ENCODE measurements at places on chromosomes 6 and 20.

DNA sequence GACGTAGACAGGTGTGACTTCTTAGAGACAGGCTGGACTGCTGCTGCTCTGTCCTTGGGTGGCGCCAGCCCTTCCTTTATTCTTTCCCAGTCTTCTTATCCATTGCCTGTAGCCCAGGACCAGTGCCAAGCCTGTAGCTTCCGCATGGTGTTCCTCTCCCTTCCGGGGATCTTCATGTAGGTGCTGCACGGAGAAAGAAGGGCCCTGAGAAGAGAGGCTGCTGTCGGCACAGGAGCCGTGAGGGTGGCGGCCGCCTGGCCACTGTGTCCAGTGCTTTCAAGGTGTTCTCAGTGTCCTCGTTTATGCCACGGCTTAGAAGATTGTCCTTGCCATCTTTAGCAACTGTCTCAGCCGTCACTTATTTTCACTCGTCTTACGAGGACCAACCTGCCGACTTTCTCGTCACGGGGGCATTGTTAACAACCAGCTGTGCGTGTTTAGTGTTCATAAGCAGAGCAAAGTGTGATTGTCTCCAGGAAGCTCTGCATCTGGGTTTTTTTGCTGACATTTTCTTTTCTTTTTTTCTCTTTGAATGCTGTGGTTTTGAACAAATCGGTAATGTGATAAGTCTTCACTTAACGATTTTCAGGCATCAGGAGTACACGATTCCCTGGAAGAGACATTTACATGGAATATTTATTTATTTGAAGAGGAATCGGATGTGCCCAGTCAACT lies 61.2 kb downstream of the PPP1R14C start:
- DNase-seq = no peak

- DNase-seq = no peak
These were observed 29.8 kb downstream of the SLC13A3 start for GRCh38 chr20:46621492-46621891.

GRCh38 chr20:45128099-45128498 lies 3.8 kb upstream of the WFDC12 start:
- DNase-seq = no peak

GRCh38 chr6:147214248-147215227 lies 10.3 kb downstream of the STXBP5 start:
- no peak for DNase-seq

DNA sequence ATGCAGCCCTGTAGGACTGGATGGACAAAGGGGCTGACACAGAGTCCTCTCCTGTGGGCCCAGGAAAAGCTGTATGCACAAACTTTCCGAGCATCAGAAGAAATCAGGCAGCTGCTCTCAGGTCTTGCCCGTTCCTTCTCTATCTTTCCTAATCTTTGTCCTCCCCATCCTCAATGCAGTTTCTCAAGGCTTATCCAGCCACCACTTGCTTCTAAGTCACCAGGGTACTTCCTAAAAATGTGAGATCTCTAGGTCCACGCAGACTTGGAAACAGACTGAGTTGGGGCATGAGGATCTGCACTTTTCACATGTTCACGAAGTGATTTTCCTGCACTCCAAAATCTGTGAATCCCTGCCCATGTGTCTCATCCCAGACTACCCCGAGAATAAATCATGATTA lies 394.5 kb upstream of the SLC35B3 start:
- no peak for DNase-seq

- DNase-seq = no peak
These were observed 10.7 kb downstream of the ANKRD6 start for GRCh38 chr6:89443658-89444057.

DNA sequence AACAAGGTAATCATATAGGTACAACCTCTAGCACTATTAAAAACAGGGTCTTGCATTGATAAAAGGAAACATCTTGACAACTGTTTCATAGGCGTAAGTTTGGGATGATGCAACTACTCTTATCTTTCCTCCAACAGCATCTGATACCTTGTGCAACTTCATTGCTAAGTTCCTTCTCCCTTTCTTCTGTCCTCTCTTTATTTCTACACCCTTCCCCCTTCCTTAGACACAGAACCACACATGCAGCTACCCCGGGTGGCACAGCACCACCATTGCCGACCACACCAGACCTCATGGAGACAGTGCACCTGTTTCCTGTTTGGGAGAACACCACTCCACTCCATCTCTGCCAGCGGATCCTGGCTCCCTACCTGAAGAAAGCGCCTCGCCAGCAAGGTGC lies 14.4 kb downstream of the MYB start:
- no peak for DNase-seq

DNA sequence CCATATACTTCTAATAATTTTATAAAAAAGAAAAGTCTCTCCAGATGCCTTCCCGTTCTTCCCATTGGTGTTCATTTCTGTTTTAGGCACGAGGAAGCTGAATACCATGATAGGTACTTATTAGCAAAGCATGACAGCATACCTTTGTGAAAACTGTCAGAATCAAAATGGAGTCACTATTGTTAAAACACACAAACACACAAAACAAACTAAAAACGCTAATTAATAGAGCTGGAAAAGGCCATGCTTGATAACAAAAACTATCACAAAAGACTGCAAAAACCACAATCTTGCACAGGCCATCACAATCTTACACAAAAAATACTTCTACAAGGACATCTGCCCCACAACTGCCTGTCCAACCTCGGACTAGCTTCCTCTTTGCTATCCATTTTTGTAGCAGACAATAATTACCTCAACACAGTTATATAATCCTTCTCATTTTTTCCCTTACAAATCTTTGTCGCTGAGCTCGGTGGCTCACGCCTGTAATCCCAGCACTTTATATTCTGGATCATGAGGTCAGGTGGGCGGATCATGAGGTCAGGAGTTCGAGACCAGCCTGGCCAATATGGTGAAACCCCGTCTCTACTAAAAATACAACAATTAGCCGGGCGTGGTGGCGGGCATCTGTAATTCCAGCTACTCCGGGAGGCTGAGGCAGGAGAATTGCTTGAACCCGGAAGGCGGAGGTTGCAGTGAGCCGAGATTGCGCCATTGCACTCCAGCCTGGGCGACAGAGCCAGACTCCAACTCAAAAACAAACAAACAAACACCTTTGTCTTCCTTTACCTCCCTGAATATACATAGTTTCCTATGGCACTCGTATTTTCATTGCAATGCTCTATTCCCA lies 3.2 kb upstream of the ABT1 start:
- DNase-seq = no peak

- DNase-seq = no peak
These were observed 480.7 kb downstream of the HTR1B start for GRCh38 chr6:76982476-76983199.

GRCh38 chr20:54710341-54710740 lies 234.9 kb downstream of the DOK5 start:
- no peak for DNase-seq

DNA sequence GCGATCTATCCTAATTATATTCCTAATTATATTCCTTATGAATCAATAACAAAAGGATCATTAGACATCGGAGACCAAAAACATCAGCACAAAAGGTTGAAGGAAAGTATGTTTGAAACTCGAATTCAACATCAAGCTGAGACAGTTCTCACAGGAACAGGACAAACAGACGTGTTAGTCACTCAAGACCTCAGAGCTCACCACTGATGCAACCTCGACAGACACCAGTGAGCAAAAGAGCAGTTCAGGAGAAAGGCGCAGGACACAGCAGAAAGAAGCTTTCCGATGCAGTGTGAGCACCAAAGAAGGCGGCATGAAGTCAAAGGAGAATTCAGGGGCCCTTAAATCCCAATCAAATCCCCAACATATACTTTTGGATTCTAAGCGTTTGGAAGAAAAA lies 6.3 kb upstream of the RAMACL start:
- no peak for DNase-seq

DNA sequence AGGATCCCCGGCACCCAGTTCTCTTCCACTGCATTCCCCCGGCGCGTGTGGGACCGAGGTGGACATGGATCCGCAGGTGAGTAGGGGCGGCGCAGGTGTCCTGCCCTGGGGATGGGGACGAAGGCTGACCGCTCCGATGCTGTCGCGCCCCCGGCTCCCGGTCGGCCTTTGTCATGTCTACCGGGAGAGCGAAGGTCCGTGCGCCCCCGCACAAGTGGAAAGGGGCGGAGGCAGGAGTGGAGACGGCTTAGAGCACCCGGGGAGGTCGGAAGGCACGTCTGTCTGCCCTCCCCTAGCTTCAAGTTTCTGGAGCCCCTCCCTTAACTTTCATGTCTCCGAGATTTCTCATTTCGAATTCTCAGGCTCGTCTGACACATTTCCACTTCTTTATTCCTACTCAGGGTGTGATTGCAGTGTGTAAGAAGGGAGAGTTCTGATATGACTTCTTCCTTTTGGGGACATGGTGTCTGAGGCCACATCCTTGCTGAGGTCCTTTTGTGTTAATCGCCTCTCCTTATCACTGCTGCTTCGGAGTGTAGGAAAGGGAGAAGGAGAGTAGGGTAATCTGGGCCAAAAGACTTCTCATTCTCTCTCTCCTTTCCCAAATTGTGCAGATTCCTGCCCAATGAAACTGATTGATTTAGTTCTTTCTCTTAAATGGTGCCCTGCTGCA lies 435 bp downstream of the KIFC1 start:
- no peak for DNase-seq

DNA sequence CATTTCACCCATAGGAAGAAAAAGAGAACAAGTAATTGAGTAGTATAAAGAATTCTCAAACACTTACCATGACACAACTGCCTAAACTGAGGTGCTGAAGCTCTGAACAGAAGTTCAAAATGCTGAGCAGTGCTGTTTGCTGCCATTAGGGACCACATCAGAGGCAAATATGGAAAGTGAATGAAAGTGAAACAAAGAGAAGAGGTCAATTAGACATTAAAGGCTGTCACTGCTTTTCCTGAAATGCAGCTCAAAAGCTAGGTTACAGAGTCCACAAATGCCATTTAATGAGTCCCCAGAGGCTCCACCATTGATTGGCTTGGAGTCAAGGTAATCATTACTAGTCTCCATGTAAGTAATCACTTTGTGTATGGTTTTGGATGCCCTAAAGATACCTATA lies 46.1 kb downstream of the POU3F2 start:
- DNase-seq = no peak

- DNase-seq = no peak
These were observed 136.4 kb downstream of the LINC00237 start for GRCh38 chr20:20969701-20970280.

- DNase-seq = no peak
These were observed 26.6 kb upstream of the C6orf58 start for GRCh38 chr6:127550403-127550802.

GRCh38 chr6:45677381-45678284 lies 299.9 kb upstream of the SUPT3H start:
- peak; percentile 66 for DNase-seq

DNA sequence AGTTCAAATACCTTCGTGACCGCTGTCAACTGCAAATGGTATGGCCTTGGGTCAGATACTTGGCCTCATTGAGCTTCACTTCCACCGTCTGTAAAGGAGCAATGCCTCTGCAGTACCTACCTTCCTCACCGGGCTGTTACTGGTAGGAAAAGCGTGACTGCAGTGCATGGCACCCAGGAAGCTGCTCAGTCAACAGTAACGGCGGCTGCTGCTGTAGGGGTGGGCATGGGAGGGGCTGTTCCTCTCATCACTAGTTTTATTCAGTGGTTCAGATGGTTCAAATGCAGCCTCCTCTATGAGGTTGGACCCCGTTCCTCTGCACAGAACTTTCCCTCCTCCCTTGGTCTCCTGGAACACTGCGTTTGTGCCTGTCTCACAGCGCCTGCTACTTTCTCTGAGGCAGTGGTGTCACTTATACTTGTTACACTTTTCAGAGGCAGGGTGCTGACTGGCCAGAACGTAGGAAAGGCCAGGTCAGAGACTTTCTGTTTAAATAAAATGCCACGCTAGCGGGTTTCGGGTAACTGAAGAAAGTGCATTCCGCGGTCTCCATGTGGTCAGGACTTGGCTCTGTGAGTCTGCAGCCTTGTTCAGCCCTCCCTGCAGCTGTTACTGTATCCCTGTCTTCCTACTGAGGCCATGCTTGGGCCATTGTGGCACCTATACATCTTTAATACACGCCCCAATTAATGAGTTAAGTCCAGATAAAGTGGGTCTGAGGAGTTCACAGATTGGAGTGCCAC lies 279.6 kb downstream of the NRN1 start:
- peak; percentile 83 for DNase-seq

DNA sequence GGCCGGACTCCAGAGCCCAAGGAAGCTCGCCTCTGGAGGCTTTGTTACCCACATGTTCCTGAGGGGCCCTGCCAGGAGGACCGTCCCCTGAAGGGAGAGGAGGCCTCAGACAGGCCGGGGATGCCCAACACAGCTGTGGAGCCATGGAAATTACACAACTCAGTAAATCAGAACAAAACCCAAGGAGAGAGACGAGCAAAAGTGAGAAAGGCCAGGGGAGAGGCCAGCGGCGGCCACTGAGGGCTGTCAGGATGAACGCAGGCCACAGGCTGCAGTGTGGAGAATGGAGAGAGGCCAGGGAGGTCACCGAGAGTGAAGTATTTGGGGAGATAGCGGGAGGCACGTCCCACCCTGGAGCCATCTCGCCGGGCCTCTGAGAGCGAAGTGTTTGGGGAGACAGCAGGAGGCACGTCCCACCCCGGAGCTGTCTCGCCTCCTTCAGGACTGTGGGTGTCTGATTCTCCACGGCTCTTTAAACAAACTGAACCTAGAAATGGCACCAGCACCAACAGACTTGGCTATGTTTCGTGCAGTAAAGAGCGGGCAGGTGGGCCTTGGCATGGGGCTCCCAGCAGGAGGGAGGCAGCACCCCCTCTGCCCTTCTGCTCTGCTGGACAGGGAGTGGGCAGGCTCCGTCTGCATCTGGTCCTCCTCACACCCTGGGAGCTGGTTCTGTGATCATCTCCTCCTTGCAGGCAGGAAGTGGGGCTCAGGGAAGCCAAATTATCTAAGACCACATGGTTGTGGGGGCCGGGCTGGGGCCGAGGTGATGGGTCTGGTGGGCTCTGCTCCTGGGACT lies 91.0 kb downstream of the YTHDF1 start:
- DNase-seq = peak; percentile 7

DNA sequence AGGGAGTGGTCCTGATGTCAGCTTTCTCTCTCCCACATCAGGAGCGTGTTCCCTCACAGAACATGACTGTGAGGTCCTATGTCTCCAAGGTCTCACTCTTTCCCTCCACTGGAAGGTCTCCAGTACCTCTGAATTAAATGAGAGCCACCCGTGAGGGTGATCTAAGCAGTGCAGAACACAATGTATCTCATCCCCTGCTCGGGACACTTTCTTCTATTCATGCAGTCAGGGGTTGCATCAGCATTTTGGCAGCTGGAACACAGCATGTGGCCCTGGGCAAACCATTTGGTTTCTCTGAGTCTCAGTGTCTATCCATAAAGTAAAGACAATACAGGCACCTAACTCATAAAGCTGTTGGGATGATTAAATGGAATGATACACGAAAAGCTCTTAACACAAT lies 34.2 kb downstream of the MAFB start:
- no peak for DNase-seq

- no peak for DNase-seq
These were observed 46.9 kb downstream of the TMEM200A start for GRCh38 chr6:130412556-130413290.

DNA sequence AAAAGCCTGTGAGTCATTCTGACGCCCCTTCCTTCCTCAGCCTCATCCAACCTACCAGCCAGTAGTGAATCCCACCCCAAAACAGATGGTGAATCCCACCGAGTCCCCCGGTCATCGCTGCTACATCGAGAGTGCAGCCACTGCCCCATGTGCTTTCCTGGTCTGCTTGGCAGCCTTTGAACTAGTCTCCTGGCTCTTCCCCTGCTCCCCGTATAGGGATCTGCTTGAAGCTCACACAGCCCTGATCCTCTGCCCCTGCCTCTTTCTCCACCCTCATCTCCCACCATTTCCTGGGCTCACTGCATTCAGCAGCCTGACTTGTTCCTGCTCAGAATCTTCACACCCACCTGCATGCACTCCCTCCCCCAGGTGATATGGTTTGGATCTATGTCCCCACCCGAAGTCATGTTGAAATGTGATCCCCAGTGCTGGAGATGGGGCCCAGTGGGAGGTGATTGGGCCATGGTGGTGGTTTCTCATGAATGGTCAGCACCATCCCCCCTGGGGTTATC lies 14.6 kb downstream of the SYNJ2 start:
- DNase-seq = no peak

Data from femur (tissue), 1 donor.